ENCODE measurements at places on chromosomes 5 and 9. TPM values are rescaled to one million over a fixed set of nuclear protein-coding genes. Genes with fewer than 3 reads are reported as not detected.

TRPM6 gene
- not detected for total RNA-seq

NR4A3 gene
- 0.13 TPM for total RNA-seq

ACER2 gene
- total RNA-seq = 3.0 TPM

HEMGN gene
- not detected for total RNA-seq

SAXO1 gene
- not detected for total RNA-seq

OGN gene
- not detected for total RNA-seq
